ENCODE measurements at places on chromosomes 2 and 18.

- DNase-seq = no peak
Measured at GRCh38 chr2:178304333-178304732, 110.0 kb downstream of the OSBPL6 start.

- no peak for DNase-seq
Measured at GRCh38 chr2:120682654-120683053, 53.0 kb upstream of the GLI2 start.

GRCh38 chr2:128607911-128608506 is 289.3 kb upstream of the HS6ST1 start:
- DNase-seq = no peak

- DNase-seq = no peak
Measured at GRCh38 chr2:38653380-38653714, 12.6 kb upstream of the GALM start.

DNA sequence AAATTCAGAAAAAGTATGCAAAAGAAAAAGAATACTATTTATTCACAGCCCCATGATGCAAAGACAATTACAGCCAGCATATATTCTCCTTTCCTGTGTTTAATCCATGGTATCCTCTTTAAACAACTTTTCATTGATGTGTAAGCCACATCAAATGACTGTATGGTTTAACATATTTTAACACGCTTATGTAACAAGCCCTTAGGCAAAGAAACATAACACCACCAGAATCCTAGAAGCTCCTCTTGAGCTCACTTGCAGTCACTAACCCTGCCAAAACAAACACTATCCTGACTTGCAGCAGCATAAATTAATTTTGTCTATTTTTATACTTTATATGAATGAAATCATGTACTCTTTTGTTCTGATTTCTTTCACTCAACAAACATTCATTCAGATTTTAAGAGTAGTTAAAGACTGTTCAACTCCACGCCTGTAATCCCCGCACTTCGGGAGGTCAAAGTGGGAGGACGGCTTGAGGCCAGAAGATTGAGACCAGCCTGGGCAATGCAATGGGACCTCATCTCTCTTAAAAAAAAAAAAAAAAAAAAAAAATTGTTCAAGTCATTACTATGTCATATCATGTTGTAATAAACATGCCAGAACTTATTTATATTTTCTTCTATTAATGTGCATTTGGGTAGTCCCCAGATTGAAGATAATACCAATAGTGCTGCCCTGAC is 226.3 kb downstream of the NBAS start:
- no peak for DNase-seq

GRCh38 chr2:217980591-217980990 is 22.2 kb downstream of the TNS1 start:
- no peak for DNase-seq

GRCh38 chr18:66708646-66709045 is 104.8 kb upstream of the CDH19 start:
- no peak for DNase-seq

DNA sequence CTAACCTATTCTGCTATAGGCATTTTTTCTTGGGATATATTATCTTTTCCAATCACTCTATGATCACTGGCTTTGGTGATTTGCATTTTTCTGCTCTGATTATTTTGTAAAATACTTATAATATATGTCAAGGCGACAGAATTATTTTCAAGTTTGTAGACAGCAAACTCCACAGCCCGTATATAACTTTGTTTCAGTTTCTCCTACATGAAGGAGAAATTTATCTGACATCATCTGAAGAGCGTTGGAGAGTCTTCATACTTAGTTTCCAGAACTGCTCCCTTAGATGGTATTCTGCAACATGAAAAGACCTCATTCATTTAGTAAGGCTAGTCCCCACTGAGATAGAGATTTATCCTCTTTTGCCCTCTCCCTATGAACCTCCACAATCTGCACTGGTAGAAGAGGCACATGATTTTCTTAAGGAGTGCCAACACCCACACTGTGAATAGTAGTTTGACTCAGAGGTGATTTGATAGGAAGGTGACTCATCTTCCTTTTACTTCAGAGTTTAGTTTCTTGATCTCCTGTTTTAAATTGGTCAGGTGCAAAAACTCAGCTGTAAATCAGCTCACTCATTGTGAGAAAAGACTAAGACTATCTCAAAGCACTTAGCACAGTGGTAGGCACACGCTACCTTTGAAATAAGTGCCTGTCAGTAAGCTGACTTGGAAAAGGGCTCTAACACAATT is 1848.6 kb upstream of the CELF4 start:
- no peak for DNase-seq

- DNase-seq = no peak
Measured at GRCh38 chr2:23306401-23306800, 78.6 kb upstream of the KLHL29 start.

- DNase-seq = no peak
Measured at GRCh38 chr2:73987948-73988700, 3.4 kb downstream of the TET3 start.

- DNase-seq = no peak
Measured at GRCh38 chr2:48173141-48173540, 266.8 kb upstream of the FBXO11 start.

DNA sequence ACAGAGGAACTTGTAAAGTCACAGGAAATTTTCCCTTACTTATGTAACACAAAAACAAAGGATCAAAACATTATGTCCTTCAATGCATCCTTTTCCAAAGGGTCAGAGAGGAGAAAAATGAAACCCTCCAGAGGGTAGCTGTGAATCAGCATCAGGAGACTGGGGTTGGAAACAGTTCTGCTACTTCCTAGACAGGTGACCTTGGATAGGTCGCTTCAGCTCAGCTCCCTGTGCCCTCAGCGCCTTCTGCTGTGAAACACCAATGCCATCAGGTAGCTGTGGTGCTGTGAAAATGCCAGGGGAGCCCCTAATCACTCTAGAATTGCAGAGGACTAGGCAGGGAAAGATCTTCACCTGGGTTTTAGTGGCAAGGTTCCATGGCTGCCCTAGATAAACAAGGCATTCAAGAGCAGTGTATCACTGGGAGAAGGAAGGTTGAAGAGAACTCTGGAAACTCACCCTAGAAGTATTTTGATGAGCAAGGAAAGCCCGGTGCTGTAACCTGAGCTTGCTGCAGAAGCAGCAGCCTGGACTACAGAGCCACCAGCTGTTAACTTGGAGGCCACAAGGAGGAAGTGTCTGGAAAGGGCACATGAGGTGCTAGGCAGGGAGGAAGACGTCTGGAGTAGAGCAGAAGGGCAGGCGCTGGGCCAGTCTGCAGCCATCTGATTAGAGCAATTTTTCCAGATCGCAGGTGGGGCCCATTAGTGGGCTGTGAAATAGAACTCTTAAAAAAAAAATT is 100.7 kb upstream of the MCFD2 start:
- DNase-seq = no peak

DNA sequence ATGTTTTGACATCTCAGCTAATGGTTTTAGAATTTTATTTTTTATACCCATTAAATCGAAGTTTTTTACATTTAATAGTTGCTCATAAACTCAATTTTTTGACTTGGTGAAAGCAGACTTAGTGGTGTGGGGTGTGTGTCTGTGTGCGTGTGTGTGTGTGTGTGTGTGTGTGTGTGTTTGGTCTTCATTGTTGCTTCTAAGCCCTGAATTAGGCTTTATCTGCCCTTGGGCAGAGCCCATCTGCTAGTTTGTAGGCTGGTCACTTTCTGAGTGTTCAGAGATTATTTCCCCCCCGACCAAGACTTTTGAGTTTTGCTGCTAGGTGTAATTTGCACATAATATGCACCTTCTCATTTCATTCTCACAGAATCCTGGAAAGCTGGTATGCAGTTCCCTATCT is 14.3 kb downstream of the PAX3 start:
- DNase-seq = no peak

DNA sequence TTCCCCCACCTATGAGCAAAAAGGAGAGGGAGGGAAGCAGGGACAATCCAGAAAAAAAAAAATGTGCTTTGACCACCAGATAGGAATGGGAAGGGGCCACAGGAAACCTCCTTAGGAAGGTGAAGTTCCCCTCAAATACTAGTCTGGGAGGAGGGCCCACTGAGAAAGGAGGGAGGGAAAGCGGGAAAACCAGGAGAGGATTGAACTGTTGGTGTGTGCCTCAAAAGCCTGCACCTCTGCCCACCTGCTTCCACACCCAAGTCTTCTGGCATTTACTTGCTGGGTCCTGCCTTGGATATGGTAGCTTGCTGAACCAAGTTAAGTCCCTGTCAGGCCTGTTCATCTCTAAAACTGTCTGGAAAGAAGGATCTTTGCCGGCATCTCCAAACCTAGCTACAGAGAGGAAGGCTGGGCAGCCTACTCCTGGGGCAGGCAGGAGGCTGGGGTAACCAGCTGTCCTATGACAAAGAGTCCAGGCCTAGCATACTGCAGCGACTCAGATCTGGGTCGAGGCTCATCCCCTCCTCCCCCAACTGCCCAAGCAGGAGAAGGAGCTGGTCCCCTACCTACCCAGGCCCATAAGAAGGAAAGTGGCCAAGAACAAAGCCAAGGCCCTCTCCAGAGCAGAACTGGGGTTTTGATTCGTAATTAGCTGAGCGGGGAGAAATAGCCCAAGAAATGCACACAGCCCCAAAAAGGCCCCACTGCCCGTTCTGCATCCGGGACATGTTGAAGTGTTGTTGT is 3.0 kb downstream of the EN1 start:
- no peak for DNase-seq

DNA sequence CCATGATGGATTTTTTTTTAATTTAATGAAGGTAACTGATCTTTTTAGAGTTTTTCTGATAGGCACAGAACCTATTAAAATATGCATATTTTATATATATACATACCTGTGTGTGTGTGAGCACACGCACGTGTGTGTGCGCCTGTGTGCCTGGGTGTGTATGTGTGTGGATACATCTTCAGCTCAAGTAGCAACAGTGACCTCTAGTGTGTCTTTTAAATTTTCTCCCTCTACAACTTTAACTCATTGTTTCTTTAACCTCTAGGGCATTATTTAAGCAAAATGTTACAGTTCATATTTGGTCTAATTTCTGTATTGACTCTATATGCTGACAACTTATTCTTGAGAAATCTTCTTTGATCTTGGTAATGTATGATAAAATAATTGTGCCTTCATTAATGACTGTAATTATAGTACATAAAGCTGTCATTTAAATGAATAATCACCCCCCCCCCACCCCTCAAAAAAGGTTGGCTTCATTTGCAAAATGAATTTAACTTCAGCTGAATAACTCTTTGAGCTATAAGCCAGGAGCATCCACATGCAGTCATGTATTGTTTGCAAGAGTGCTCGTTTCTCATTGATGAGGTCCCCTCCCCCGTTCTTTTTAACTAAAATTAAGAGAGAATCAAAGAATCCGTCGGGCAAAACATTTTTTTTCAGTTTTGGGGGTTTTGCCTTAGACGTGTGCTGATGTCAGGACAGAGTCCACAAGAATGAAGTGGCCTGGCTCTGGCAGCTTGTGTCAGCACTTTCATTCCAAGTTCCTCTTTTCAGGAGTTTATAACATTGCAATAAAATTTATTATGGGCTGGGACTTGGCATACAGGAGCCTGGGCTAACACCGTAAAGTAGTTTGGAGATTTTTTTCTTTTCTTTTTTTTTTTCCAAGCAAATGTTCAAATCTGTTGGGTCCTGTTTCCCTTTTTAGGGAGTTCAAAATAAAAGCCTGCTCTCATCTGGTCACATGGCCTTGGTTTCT is 80.0 kb downstream of the ETAA1 start:
- no peak for DNase-seq

DNA sequence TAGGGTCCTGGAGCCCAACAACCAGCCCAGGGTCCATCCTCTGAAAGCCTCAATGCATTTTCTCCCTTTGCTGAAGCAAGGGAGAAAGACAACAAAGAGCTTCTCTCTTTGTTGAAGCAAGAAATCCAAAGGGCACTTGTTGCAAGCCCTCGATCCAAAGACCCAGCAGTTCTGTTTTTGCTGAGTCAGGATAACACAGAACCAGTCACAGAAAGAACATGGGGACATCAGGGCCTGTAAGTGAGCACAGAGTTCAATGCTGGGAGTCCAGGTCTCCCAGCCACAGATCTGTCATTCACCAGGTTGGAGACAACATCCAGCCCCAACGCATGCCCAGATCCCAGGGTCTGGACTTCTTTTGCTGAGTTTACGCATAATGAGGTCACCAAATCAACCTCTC is 315.8 kb upstream of the KLHL29 start:
- DNase-seq = no peak

- DNase-seq = no peak
Measured at GRCh38 chr2:21183726-21184125, 60.0 kb downstream of the TDRD15 start.

DNA sequence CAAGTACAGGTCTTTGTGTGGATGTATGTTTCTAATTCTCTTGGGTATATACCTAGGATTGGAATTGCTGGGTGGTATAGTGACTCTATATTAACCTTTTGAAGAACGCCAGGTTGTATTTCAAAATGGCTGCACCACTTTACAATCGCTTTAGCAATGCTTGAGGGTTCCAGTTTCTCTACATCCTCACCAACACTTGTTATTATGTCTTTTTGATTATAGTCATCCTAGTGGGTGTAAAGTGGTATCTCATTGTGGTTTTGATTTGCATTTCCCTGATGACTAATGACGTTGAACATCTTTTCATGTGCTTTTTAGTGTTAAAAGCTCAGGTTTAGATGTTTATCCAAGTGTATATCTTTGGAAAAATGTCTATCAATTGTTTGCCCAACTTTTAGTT is 39.5 kb downstream of the CTIF start:
- no peak for DNase-seq

DNA sequence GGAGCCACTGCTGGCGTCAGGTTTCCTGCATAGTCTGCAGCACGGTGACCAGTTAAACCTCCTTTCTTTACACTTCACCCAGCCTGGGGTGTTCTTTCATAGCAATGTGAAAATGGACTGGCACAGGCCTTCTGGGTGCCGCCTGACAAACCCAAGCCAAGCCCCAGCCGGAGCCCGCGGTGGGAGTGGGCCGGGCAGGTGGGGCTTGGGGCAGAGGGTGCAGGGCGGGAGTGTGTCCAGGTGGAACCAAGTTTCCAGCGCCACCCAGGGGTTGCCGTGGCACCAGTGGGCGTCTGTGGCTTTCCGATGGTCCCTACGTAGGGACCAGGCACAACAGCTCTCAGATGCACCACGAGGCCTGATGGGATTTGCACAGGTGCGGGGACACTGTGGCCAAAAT is 75.8 kb downstream of the RTP5 start:
- DNase-seq = no peak
